ENCODE measurements at places on chromosomes 1 and 21.

GRCh38 chr1:49197081-49197480, 420.4 kb upstream of the BEND5 start:
- no peak for DNase-seq

GRCh38 chr1:186634511-186634910, 45.7 kb downstream of the PTGS2 start:
- DNase-seq, result no peak

- no peak for DNase-seq
Measured at GRCh38 chr1:185790194-185790735, 56.1 kb downstream of the HMCN1 start.

DNA sequence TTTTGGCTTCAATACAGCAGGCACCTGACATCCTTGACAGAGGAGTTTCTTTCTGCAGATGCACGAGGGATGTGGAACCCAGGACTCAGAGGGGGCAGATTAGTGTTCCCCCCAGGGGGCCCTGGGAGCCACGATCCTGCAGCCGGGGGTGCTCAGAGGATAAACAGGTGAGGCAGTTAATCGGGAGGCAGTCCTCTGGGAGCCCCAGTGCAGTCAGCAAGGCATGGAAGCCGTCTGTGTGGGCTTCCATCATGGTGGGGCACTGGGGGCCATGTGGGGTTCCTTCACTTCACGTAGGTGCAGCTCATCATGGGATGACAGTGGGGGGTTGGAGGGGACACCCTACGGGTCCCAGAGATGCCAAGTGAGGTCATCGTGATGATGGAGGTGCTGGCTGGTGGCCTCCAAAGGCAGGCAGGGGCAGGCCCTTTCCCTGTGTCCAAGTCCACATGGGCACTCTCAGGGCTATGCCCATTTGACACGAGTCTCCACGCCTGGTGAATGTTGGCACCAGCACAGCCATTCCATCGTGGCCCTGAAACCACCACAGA, 59.3 kb upstream of the ABCG1 start:
- DNase-seq, result no peak

DNA sequence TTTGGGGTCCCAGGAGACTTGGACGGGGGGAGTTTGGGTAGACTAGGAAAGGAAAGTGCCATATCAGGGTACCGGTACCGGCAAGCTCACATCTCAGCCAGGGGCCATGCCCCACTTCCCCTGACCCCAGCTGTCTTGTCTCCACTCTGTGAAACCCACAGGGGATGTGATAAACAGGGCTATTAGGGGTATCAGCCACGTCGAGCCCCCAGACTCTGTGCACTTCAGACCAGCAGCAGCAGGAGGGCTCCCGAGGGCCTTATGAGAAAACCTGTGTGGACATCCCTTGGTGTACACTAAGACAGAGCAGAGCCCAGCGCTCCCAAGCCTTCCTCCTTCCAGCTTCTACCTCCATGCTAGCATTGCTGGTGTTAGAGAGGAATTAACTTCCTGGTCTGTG, 46.3 kb downstream of the TNNT2 start:
- DNase-seq, result no peak

GRCh38 chr1:222068937-222069336, 327.0 kb upstream of the DUSP10 start:
- no peak for DNase-seq

DNA sequence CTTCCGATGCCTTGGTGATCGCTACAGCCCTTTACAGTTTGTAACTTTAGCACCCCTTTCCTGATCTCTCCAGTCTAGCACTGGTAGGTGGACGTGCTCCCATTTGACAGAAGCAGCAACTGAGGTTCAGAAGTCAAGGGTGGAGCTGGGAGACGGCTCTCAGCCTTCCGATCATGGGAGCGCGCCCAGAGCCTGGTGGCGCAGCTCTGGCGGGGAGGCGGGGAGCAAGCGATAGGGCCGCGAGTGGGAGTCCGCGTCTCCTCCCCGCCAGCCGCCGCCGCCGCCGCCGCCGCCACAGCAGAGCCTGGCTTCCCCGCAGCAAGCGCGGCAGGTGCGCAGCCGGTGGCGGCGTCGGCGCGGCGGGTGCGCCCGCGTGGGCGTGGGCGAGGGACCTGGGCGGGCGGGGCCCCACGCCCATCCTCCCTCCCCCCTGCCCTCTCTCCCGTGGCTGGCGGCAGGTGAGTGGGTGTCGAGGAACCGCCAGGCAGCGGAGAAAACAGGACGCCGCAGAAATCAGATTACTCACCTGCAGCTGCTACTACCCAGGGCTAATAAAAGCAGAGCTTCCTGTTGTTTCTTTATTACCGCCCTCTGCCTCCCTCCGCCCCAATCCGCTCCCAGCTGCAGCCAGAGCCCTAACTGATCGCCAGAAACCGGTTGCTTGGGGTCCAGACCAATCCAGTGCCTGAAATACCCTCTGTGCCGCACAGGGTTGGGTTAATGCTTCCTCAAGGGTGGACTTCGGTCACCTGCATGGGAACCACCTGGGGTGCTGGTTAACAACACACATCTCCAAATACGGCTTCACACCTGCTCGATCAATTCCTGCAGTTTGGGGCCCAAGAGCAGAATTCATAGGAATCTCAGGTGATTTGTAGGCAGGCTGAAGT, 60.2 kb upstream of the ID3 start:
- no peak for DNase-seq

- peak; percentile 42 for DNase-seq
Measured at GRCh38 chr1:183023146-183023600, at the start of gene LAMC1. LAMC1 (plus strand) TSS chr1:183023420; CDS start chr1:183023717, 297 bp downstream.

DNA sequence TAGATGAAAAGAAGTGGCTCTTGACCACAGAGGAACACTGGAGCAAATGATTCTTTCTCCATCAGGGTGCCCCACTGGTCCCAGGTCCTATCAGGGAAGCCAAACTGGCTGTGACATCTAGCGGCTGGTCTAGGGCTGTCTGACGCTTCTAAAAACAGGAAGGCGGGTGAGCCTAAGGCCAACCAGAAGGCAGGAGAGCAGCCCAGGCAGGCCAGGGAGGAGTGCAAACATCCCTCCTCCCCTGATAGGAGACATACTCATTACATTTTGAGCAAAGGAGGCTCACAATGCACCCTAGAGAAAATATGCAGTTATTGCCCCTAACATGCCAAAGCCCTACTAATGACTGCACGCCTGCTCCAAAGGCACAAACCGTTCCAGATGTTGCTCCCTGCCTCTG, 10.4 kb upstream of the FOXE3 start:
- DNase-seq, result no peak

DNA sequence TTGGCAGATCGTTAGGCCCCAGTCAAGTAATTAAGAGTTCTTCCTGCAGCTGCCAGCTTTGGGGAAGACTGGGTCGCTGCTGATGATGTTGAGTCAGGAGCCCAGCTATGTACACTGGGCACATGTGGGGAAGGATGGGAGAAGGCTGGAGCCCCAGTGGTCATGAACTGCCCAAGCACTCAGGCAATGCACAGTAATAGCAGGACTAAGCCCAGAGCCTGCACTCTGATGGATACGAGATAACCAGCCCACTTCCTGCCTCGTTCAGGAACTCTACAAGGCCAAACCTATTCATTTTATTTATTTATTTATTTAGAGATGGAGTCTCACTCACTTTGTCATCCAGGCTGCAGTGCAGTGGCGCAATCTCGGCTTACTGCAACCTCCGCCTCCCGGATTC, 81.1 kb upstream of the BTG3 start:
- no peak for DNase-seq

GRCh38 chr1:77412069-77412819, 130.4 kb downstream of the AK5 start:
- no peak for DNase-seq

DNA sequence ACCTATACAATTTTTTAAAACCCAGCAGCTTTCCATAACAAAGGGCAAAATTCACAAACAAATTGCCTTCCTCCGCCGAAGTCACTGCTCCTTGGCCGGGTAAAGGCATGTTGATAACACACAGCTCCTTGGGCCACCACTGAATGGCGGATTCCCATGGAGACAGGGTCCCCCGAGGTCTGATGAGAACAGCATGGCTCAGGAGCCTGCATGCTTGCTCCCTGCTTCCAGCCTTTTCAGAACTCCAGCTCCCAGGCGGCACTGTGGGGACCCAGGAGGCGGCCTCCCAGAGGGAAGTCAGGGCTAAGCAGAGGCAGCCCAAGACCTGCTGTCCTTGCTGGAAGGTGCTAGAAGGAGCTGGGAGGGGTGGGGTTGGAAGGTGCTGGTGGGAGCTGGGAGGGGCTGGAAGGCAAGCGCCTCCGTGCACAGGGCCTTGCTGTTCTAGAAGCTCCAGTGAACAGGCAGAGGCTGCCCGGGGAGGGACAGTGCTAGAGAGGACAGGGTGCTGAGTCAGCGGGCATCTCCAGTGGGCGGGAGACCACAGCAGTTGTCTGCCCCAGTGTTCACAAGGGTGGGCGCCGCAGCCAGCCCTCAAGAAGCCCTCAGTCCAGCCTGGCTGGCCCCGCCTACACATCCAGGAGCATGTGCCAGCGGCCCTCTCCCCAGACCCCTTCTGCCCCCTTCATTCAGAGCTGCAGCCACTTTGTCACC, 35.1 kb downstream of the PRDM16 start:
- DNase-seq, result no peak

DNA sequence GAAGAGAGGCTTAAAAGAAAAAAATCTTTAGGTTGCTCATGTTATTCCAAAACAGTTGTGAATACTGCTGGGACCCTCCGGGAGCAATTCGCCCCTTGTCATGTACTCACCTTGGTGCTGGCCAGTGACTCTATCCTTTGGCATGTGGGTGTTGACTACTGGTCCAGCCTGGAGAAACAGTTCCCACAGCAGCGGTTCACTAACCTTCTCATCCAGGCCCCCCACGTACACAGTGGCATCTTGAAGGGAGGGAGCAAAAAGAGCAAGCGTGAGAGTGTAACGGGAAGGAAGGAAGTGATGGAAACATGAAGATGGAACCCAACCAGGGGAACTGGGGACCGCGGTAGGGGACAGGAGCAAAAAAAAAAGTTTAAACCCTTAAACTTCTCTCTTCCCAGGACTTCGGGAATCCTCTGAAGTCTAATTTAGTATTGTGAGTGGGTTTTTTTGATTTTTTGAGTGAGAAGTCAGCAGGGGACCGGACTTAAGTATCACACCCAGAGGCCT, 494 bp downstream of the SF3B4 start:
- no peak for DNase-seq

GRCh38 chr1:164858096-164858632, 299.2 kb downstream of the PBX1 start:
- no peak for DNase-seq

DNA sequence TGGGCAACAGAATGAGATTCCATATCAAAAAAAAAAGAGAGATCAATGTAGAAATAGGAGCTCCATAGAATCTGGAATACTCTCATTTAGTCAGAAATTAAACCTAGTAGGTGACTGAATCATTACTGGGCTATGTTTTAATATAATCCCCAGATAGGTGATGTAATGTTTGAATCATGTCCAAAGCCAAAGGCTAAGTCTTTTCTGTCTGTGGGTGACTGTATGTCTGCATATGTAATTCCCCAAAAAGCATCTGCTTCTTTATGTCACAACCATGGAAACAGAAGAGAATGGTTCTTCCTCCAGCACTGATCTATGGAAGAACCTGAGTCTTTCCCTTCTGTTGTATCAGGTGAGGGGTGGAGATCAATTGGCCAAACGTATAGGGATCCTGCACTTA, 5.8 kb downstream of the LAMC2 start:
- no peak for DNase-seq

- DNase-seq, result peak; percentile 9
Measured at GRCh38 chr1:151131701-151132334, 14.6 kb downstream of the SEMA6C start.

- DNase-seq, result no peak
Measured at GRCh38 chr1:90716552-90717355, at the start of gene BARHL2. BARHL2 (minus strand) TSS chr1:90717302; CDS start chr1:90717195, 107 bp downstream.

DNA sequence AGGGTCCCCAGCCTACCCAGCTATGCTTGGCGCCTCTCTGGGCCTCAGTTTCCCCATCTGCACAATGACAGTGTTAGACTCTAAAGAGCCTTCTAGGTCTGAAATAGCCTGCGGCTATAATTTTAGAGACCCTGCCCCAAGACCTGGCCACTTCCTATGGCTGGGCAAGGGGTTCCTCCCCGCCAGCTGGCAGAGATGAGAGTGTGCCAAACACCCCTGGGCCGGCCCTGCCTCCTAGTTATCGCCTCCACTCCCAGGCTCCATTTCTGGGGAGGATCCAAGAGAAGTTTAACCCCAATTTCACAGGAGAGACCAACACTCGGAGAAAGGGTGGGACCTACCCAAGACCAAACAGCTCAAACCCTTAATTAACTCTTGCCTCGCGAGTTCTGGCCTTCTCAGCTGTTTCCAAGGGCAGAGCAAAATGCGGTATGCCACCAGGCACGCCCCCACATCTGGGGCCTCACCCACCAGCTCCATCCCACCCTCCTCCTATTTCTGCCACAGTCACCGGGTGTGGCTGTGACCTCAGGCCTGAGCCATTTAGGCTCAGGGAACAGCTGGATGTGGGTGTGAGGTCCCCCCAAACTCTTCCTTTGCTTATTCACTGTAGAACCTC, 35.7 kb downstream of the TTC39A start:
- DNase-seq, result no peak

All from Ammon's horn (tissue), 1 donor.